CD4-positive, alpha-beta T cell treated with Interleukin-17A for 1 hour (primary cell): ENCODE measurements at places on chromosomes 4 and X.

DNA sequence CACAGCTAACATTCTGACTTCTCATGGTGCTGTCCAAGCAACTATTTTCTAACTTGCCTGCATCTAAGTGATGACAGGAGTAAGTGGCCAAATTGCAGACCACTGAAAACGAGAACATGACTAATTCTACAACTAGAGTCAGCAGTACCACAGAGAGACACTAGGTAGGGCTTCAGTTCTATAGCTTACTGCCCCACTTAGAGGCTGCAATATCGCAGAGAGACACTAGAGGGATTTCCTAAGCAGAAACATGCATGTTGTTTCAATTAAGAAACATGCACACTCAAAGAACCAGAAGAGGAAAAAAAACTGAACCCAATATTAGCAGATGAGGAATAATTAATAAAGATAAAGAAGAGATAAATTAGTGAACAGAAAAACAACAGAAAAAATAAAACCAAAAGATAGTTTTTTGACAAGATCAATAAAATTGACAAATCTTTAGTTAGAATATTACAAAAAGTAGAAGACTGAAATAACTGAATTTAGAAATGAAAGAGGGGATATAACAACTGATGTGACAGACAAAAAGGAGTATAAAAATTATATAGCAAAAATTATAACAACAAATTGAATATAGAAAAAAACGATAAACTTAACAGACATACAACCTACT is 100.8 kb downstream of the SPIN4 start:
- DNase-seq = peak; percentile 66

- DNase-seq = no peak
Measured at GRCh38 chr4:109662771-109663170, 40.5 kb downstream of the CASP6 start.

GRCh38 chr4:7632341-7632740 is 197.6 kb upstream of the PSAPL1 start:
- no peak for DNase-seq

DNA sequence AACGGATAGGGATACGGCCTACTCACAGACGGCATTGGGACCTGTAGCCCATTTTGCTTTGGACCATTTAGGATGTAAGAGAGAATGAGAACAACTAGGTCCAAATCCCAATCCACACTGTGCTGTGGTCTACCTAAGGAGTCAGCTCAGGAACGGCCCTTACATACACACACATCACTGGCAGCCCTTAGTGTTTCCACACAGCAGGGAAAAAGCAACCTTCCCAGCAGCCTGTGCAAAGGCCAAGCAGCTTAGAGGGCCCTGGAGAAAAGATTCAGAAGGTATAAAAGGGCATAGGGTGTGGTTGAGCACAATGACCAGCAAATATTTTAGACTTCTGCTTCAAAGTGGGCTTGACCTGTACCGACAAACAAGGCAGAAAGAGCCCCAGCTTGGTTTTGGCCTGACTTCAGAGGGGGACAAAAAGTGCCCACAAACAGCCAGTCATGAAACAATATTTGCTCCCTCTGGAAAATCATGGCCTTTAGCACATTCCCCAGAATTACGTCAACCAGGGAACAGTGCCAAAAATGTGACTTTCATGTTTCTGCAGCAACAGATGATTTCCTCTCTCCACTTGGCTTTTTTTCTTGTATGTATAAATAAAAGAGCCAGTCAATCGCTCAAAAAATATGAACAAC is 359.5 kb upstream of the FGF16 start:
- DNase-seq = no peak

- DNase-seq = no peak
Measured at GRCh38 chrX:10597871-10598270, 22.5 kb downstream of the MID1 start.

DNA sequence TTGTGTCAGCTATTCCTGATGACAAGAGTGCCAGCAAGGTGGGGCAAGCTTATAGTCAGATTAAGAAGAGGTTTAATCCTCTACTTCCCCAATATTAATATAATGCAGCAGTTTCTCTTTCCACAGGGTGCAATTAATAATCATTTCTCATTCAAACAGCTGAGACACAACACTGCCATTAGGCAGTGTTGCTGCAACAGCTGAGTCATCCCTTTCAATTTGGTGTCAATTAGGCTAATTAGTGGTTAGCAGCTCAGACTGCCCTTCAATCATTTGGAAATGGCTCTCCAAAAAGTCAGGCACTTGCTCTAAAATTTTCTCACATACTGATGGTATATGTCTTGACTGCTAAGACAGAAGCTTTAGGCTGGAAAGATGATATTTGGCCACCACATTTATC is 265.7 kb upstream of the FAM241A start:
- DNase-seq = no peak

DNA sequence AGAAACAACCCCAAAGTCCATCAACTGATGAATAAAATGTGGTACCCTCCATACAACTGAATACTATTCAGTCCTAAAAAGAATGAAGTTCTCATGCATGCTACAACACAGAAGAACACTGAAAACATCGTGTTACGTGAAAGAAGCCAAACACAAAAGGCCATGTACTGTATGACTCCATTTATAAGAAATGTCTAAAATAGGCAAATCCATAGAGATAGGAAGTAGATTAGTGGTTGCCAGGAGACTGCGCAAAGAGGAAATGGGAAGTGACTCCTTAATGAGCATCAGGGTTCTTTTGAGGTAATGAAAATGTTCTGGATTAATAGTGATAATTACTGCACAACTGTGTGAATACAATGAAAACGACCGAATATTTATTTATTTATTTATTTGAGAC is 23.4 kb downstream of the FBXW7 start:
- no peak for DNase-seq

GRCh38 chr4:56743550-56743949 is 62.5 kb upstream of the HOPX start:
- no peak for DNase-seq

DNA sequence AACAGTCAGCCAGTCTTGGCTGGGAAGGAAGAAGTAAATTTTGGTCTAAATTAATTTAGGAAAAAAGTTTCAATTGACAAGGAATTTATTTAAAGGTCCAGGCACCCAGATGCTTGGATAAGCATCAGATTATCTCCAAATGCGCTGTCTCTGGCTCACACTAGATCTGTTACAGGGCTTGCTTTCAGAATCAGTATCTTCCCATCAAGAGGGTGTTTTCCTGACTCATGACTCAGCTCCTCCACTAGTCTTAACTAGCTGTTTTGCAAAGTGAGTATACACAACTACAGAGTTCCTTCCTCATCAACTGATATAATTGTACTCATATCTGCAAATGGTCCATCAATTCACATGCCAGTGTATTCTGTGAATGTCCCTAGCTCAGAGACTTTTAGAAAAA is 482.1 kb upstream of the CPEB2 start:
- DNase-seq = no peak

DNA sequence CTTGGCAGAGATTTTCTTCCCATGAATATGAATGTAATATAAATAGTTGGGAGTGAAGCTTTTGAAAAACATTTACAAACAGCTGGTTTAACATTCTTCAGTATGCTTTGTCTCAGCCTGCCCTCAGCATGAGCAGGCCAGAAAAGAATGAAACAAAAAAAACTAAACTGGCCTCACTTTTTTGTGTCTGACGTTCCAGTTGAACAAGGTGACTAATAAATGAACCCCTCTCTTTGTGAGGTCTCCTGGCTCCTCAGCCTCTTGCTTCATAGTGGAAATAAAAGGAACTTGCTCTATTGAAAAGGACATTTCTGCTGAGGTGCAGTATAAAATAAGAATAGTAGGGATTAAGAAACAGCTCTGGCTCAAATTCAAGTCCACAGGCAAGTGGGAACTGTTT is 9.4 kb downstream of the CHST7 start:
- no peak for DNase-seq

- DNase-seq = no peak
Measured at GRCh38 chr4:41323179-41323578, 66.5 kb downstream of the UCHL1 start.

GRCh38 chr4:137310593-137311490 is 221.5 kb downstream of the PCDH18 start:
- no peak for DNase-seq

DNA sequence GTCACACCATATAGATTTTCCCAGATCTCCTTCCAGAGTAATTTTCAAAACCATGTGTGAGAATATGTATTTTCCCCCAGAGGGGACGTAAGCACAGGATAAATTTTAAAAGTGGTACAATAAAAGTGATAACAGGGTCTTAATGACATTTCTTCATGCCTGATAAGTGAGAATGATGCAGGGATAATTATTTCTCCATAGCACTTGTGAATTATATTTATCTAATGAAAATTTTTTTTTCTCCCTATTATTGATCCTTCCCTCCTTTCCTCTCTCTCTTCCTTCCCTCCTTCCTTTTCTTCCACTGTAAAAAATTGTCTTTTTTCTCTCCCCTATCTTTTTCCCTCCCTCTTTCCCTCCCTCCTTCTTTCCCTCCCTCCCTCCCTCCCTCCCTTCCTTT is 17.0 kb upstream of the TRPC3 start:
- DNase-seq = no peak

DNA sequence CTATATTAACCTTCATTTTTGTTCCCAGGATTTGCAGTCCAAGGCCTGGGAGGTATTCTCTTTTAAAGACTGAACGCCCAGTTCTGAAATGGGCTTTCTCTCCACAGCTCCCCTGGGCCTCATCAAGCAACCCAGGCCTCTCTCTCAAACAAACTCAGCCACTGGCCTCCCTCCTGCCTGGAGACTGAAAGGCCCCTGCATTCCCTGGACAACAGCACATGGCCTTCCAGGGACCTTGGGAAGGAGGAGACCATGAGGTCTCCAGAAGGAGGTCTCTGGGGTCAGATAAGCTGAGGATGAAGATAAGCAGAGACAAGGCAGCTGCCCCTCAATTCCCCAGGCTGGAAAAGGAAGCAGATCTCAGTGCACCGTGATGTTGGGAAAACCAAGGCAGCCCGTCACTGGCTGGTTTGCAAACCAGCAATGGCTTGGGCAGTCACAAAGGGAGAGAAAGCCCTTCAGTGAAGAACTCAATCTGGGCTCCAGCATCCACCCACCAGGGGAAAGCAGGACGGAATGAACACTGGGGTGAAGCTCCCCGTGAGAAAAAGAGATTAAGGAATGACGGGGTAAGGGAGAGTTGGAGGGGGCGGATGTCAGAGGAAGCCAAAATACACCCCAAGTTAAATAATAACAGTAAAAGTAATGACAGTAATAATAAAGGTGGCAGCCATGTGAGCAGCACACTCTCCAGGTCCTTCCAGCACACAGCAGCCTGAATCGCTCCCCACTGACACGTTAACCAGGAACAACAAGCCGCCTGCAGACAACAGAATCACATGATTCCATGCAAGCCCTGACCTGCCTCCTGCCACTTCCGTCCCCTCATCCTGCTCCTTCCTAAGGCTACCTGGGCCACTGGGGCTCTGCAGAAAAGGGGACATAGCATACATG is 22.3 kb downstream of the AMOT start:
- DNase-seq = no peak

DNA sequence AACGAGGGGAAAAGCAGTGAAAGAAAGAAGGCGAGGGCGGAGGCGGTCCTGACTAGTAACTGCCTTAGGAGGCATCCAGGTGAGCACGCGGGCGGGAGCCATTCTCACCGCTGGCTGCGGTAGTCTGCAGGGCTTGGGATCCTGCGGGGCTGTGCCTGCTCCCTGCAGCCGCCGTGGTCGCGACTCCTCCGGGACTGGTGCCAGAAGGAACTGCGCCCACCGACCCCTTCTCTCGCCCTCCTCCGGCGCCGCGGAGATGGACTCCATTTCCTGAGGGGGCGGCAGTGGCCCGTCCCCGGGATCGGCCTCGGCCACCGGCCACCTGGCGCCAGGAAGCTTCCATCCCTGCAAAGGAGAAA is 543 bp downstream of the NFXL1 start:
- peak; percentile 26 for DNase-seq

DNA sequence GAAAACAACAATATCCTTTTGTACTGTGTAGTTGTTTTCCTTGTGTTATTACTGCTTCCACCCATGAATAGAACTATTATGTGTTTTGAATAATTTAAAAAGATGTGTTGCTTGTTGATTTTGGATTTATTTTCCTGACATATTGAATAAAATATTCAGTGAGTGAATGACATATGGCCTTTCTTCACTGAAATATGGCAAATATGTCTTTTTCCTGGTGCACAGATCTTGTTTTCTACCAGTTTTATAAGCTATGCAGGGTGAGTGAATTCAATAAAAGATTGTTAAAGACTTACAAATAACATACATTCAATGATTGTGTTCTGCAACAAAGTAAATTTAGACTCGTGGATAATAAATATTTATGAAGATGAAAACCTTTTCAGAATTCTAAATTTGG is 1216.3 kb upstream of the ADGRL3 start:
- no peak for DNase-seq

DNA sequence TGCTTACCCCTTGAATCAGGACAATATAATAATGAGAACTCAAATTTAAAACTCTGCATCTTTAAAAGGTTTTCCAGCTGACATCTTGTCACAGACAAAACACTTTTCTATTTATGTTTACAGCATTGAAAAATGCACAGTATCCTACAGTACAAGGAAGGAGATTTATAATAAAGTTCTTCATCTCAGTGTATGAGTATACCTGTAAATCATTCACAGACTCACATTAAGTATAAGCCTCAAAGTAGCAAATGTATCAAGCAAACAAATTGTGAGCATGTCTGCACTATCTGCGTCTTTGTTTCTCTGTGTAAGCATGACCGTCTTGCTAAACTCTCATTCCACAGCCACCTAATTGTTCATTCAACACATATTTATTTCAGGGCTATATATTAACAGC is 52.8 kb downstream of the PPP1R2C start:
- no peak for DNase-seq

GRCh38 chrX:22399437-22400192 is 126.9 kb downstream of the CBLL2 start:
- no peak for DNase-seq

DNA sequence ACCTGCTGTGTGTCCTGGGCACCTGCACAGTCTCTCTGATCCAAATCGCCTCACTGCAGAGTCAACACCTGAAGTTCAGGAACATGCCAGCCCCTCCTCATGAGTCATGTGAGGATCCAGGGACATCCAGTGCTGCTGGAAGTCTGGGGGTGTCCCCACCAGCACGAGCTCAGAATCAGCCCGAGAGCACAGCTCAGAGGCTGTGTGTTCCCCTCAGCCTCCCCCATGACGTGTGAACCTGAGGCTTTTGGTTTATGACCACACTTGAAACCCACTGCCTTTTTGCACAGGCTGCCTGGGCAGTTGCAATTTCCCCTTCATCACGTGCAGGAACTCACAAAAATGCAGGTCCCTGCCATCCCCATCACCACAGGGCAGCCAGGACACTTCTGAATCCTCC is 47.1 kb downstream of the PPP2R2C start:
- DNase-seq = peak; percentile 18

- no peak for DNase-seq
Measured at GRCh38 chrX:112677167-112677566, 2.6 kb downstream of the LHFPL1 start.

GRCh38 chr4:112593438-112594133 is 43.1 kb downstream of the ZGRF1 start:
- DNase-seq = no peak

GRCh38 chr4:189291939-189292338 is 648.7 kb upstream of the FRG1 start:
- DNase-seq = no peak

- DNase-seq = no peak
Measured at GRCh38 chr4:622071-622995, 3.0 kb upstream of the PDE6B start.
